ENCODE measurements at places on chromosomes 2 and 18. TPM values are rescaled to one million over a fixed set of nuclear protein-coding genes. Genes with fewer than 3 reads are reported as not detected.

KCNIP3 gene
- total RNA-seq, result 4.9 TPM

SP140 gene
- total RNA-seq, result 2.6 TPM

GRB14 gene
- 0.89 TPM for total RNA-seq

GALNT14 gene
- total RNA-seq, result 1.2 TPM

IKZF2 gene
- total RNA-seq, result 7.5 TPM

IL1RL1 gene
- total RNA-seq, result 0.77 TPM

ARHGAP25 gene
- total RNA-seq, result 1.1 TPM

DAPL1 gene
- not detected for total RNA-seq

POMC gene
- total RNA-seq, result 1.1 TPM

NEU4 gene
- total RNA-seq, result not detected

PLEKHH2 gene
- 11.7 TPM for total RNA-seq

GREB1L gene
- 5.0 TPM for total RNA-seq

OTOS gene
- not detected for total RNA-seq

CPLX4 gene
- not detected for total RNA-seq

NEU2 gene
- not detected for total RNA-seq

TOGARAM2 gene
- total RNA-seq, result 0.11 TPM

HSBP1L1 gene
- total RNA-seq, result 7.9 TPM

C2orf15 gene
- total RNA-seq, result not detected

SIX2 gene
- 1.1 TPM for total RNA-seq

SP3 gene
- total RNA-seq, result 192 TPM

SH2D6 gene
- 1.4 TPM for total RNA-seq

VWC2L gene
- total RNA-seq, result under 0.01 TPM

CRACDL gene
- not detected for total RNA-seq

ABCG5 gene
- not detected for total RNA-seq

BOLL gene
- total RNA-seq, result not detected

PTH2R gene
- total RNA-seq, result 0.25 TPM

RAPGEF4 gene
- total RNA-seq, result 1.00 TPM

KCTD1 gene
- 11.2 TPM for total RNA-seq

ACTR1B gene
- 93.2 TPM for total RNA-seq

MGAT5 gene
- 27.5 TPM for total RNA-seq

SNORC gene
- total RNA-seq, result 1.2 TPM

RNF149 gene
- 89.7 TPM for total RNA-seq

FOXD4L1 gene
- total RNA-seq, result 0.12 TPM

CFC1 gene
- total RNA-seq, result not detected

VPS4B gene
- total RNA-seq, result 51.6 TPM

PDIA6 gene
- total RNA-seq, result 820 TPM

CHPF gene
- total RNA-seq, result 327 TPM

NHEJ1 gene
- 19.7 TPM for total RNA-seq

SCYGR4 gene
- total RNA-seq, result not detected

M1AP gene
- total RNA-seq, result under 0.01 TPM

RAB27B gene
- total RNA-seq, result 22.2 TPM

BABAM2 gene
- 20.6 TPM for total RNA-seq

OSBPL1A gene
- total RNA-seq, result 47.5 TPM

LBX2 gene
- total RNA-seq, result 2.0 TPM

ZC3H15 gene
- 103 TPM for total RNA-seq

CAPN14 gene
- total RNA-seq, result 0.12 TPM
